Activated naive CD4-positive, alpha-beta T cell treated with Interleukin-2 at 50 U/mL for 16 hours (primary cell): ENCODE measurements at places on chromosomes 4 and X.

DNA sequence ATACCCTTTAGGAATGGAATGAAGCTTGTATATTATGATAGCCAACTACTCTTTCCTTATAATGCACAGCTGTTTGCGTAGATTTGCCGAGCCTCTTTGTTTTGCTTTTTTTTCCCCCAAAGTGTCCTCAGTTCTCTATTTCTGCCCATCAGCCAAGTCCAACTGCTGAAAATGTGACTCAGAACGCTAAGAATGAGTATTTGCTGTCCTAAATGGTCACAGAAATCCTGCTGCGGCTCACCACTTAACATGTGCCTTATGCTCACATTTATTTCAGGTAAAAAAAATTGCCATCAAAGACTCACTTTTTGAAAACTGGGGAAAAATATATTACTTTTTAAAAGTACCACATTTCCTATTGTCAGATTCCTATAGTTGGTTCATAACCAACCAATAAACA lies 36.9 kb downstream of the GABRA4 start:
- DNase-seq: no peak

GRCh38 chr4:40333921-40334352 lies 1.2 kb upstream of the CHRNA9 start:
- DNase-seq: no peak

DNA sequence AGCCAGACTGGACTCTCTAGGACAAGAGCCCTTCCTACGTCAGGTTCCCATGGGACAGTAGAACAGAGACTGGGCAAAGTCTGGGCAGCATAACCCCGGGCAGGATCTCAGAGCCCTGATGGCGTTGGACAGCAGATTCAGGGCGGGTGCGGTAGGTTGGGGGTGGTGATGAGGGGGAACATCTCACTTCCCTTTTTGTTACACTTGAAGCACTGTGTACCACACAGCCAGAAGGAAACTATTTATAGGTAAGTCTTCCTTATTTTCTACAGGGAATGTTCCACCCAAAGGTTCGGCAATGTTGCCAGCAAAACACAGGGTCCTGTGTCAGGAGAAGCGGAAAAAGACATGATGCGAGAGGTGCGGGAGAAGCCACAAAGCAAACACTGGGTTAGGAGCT lies 54.3 kb downstream of the TSC22D3 start:
- no peak for DNase-seq

DNA sequence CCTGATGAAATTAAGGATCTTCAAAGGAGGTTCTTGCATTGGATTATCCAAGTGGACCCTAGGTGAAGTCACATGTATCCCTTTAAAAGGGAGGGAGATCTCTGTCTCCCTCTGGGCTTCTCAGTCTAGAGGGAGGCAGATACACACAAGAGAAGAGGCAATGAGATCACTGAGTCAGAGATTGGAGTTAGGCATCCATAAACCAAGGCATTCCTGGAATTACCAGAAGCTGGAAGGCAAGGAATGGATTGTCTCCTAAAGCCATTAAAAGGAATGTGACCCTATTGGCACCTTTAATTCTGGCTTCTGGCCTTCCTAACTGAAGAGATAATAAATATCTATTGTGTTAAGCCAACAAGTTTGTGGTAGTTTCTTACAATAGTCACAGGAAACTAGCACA lies 383.2 kb downstream of the PACRGL start:
- DNase-seq: no peak

DNA sequence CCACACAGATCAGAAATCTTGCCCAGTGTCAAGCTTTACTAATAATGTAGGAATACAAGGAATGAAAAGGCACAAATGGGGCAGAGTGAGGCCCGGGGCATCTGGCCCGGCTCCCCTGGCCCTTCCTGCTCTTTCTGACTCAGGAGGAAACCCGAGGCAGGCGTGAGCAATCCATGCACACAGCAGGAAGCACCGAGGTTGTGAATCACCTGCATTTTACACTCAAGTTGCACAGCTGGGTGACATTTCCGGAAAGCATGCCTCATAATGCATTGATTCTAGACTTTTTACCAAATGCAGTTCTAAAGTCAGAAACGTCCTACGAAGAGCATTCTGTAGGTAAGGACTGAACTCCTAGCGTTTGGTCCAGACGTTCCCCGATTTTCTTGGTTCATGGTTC lies 38.9 kb downstream of the PRIMPOL start:
- DNase-seq: no peak

DNA sequence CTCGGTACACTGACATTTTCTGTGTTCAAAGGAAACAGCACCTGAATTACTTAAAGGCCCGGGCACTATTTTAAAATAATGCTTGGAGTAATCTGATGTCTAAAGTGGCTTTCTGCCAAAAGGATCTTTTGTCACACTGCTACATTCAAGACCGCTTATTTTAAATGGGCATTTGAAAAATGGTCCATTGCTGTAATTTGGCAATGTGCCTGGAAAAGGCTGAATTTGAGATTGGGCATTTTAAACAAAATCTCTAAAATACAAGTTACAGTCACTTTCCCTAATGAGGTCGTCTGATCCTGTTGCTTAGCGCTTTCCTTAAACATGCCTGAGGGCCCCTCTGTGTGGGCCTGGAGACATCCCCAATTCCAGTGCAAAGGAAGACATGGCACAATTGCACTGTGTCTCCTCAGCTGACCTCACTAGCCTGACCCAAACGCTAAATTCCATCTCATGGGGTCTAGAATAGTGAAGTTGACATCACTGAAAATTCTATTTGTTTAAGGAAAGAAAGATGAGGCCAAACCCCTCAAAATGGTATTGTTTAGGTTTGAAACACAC lies 214.2 kb downstream of the GPC3 start:
- no peak for DNase-seq

- DNase-seq: no peak
Observed at GRCh38 chr4:12488672-12489071, 995.5 kb downstream of the RAB28 start.

GRCh38 chr4:173121076-173121561 lies 47.5 kb upstream of the GALNT7 start:
- no peak for DNase-seq

GRCh38 chr4:76981644-76982043 lies 32.1 kb downstream of the SEPTIN11 start:
- no peak for DNase-seq

GRCh38 chr4:7638489-7638888 lies 203.8 kb upstream of the PSAPL1 start:
- no peak for DNase-seq

- no peak for DNase-seq
Observed at GRCh38 chrX:154348646-154349358, 25.6 kb downstream of the FLNA start.

DNA sequence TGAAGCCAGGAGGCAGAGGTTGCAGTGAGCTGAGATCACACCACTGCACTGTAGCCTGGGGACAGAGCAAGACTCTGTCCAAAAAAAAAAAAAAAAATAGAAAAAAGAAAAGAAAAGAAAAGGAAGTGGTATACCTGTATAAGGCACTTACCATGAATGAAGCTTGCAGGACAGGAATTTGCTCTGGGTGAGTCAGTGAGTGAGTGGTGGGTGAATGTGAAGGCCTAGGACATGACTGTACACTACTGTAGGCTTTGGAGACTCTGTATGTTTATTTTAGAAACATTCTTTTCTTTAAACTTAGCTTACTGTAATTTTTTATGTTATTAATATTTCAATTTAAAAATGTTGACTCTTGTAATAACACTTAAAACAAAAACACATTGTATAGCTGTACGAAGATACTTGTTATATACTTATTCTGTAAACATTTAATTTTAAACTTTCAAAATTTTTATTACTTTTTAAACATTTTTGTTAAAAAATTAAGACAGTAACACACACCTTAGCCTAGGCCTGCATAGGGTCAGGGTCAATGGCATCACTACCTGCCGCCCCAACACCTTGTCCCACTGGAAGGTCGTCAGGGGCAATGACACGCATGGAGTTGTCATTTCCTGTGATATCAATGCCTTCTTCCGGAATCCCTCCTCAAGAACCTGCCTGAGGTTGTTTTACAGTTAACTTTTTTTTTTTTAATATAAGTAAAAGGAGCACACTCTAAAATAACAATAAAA lies 78.7 kb downstream of the CLNK start:
- DNase-seq: no peak

GRCh38 chr4:5980436-5981155 lies 37.6 kb downstream of the C4orf50 start:
- DNase-seq: no peak

GRCh38 chr4:7910952-7911578 lies 28.6 kb downstream of the AFAP1 start:
- no peak for DNase-seq

DNA sequence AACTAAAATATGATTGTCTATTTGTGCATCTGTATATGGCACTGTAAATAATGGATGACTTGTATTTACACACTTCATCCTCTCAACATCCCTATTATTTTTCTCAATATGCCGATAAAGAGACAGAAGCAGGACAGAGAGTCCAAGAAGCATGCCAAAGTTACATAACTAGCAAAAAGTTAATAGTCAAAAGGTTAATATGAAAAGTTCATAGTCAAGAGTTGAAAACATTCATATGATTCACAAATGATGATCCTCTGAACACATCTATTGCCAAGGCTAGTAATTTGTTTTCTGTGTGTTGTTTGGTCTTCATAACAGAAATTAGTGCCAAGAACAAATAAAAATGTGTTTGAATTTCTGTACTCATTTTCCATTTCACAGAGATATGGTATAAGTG lies 231.0 kb downstream of the ADAMTS3 start:
- DNase-seq: no peak

DNA sequence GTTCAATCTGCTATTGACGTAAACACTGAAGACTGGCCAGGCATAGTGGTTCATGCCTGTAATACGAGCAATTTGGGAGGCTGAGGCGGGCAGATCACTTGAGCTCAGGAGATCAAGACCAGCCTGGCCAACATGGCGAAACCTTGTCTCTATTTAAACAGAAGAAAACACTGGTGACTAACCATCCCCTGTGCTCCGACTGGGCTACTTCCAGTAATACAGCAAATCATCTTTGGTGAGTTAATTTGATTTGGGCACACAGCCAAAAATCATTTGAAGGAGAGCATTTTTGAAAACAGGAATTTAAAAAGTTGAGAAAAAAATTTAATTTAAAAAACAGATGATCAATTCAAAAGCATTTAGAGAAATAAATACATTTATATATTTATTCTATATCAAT lies 52.0 kb downstream of the SEC24D start:
- DNase-seq: no peak

- peak; percentile 63 for DNase-seq
Observed at GRCh38 chrX:129769467-129770154, 10.1 kb upstream of the SASH3 start.

DNA sequence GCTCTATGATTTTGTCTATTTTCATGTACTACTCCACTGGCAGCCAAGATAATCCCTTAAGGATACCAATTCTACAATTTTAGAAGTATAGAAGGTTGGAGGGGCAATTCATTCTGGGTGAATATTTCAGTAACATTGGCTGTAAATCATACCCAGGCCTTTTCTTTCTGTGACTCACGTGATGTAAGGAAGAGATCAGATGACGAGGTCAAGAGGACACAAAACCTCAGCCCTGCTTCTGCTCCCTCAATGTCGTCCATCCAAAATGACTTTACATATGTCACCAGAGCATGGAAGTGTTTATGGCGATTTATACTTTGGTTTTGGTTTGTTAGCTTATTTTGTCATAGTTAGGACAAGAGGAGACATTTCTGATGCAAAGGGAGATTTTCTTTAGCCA lies 70.7 kb upstream of the SLC4A4 start:
- DNase-seq: no peak

DNA sequence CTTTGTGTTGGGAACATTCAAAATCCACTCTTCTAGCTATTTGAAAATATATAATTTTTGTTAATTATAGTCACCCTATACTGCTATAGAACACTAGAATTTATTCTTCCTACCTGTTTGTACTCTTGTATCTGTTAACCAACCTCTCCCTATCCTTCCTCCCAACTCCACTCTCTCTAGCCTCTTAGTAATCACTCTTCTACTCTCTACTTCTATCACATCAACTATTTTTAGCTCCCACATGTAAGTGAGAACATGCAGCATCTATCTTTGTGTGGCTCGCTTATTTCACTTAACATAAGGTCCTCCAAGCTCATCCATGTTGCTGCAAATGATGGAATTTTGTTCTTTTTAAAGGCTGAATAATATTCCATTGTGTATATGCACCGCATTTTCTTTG lies 537.3 kb downstream of the MID1IP1 start:
- no peak for DNase-seq

- no peak for DNase-seq
Observed at GRCh38 chr4:162323919-162324318, 160.1 kb upstream of the FSTL5 start.

DNA sequence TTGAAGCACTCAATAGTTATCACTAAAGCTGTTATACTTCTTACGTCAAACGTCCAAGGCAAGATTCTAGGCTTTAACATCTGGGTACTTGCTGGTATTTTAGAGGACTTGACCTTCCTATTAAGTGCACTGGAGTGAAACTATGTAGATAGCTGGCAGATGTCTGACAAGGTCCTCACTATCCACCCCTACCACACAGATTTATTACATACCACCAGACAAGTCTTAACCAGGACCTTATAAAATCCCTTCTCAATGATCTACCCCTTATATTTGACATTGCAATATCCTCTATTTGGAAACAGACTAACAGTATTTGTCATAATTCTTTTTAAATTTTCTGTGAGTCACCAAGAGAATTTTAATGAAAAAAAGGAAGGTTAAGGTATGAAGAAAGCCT lies 78.8 kb downstream of the PDGFC start:
- no peak for DNase-seq

- DNase-seq: no peak
Observed at GRCh38 chr4:104728380-104729122, 233.9 kb upstream of the CXXC4 start.

GRCh38 chrX:113275804-113276203 lies 435.2 kb upstream of the AMOT start:
- DNase-seq: no peak

DNA sequence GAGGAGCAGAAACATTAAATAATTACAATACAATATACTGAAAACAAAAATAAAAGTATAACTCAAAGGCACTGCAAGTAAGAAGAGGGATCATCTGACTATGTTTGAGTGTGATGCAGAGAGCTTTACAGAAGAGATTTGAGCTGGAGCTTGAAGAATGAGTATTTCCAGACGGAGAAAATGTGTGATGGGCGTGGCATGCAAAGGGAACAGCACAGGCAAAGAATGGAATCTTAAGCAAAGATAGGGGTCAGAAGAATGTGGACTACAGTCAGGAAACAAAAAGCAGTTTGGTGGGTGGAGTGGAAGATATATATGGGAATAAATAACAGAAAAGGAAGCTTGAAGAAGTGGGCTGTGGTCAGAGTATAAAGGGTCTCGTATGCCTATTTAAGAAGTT lies 45.5 kb downstream of the OPHN1 start:
- DNase-seq: no peak

GRCh38 chr4:112189754-112190153 lies 41.8 kb upstream of the AP1AR start:
- no peak for DNase-seq

DNA sequence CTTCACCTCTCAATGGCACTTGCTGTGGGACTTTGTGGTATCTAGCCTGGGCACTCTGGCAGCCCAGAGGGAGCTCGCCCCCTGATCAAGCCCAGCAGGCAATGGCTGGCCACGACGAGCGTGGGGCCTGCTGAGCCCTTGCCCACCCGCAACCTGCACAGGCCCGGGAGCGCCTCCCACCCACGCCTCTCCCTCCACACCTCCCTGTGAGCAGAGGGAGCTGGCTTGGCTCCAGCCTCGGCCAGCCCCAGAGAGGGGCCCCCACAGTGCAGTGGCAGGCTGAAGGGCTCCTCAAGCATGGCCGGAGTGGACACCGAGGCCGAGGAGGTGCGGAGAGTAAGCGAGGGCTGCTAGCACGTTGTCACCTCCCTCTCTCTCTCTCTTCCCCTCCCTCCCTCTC lies 595.8 kb downstream of the TRIML1 start:
- no peak for DNase-seq

GRCh38 chr4:155248002-155248896 lies 39.8 kb downstream of the NPY2R start:
- no peak for DNase-seq
